ENCODE measurements at places on chromosomes 2 and 18.

GRCh38 chr2:186442885-186443284 is 43.2 kb upstream of the ZC3H15 start:
- no peak for DNase-seq

- DNase-seq = no peak
Observed at GRCh38 chr2:61157371-61158003, 4.5 kb upstream of the C2orf74 start.

DNA sequence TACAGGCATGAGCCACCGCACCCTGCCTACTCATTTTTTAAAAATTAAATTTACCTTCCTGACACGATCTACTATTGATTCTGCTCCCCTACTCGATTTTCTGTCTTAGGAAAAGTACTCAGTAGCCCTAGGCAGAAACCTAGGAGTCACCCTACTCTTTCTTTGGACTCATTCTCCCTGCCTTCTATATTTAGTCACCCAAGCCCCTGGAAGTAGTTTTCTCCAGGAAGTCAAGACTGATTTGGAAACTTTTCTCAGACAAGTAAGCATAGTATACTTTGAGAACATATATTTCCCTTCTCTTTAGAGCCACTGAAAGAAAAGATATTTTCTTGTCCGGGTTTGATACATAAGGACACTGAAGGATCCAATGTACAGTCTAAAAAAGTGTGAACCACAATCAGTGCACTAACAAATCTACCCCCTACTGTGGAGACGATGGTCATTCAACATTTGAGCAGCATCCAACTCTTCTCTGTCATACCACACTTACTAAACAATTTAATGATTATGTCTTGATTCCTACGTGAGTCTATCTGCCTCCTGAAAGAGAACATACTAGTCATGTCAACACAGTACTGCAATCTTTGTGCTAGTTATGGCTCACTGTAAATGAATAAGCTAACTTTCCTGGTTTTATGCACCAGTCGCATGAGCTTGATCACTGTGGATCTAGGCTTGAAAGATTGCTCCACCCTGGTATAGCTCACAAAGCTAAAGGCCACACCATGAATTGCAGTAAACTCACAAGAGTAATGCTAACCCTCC is 19.8 kb downstream of the YWHAQ start:
- DNase-seq = no peak

DNA sequence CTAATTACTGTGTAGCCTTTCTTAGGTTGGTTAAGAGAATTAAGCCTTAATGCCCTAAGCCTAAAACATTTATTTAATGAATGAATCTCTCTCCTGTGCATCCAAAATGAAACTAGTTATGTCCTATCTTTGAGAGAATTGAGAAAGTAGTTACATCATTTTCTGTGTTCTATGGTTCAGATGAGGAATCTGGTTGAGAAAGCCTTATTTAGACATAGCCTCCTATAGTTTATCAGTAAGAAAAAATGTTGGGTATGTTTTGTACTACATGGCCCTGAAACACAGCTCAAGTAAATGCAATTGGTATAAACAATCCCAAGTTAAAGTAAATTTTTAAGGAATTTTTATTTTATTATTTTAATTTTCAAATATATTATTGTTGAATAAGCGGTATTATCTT is 25.9 kb upstream of the RAMP1 start:
- DNase-seq = no peak

DNA sequence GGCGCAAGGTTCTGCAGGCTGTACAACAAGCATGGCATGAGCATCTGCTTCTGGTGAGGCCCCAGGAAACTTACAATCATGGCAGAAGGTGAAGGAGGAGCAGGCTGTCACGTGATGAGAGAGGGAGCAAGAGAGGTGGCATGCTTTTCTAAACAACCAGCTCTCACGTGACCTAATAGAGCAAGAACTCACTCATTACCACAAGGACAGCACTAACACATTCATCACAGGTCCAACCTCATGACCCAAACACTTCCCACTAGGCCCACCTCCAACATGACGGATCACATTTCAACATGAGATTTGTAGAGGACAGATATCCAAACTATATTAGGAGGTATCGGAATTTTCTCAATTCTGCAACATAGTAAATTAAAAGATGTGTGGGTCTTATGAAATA is 108.8 kb upstream of the DLX2 start:
- no peak for DNase-seq

DNA sequence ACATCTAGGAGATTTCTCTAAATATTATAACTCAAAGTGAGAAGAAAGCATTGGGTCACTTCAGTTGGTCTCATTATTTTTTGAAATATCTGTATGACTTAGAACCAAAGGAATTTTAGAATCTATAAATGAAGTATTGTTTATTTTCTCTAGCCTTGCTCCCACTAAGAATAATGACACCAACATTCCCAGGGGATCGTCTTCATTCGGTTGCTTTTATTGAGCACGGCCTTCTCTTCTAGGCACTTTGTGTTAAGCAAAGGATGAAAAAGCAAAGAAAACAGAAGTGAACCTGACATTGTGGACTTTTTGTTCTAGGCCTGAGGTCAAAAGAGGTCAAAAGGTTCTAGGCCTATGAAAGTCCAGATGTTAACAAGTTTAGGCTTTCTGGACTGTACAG is 231.9 kb downstream of the GALR1 start:
- DNase-seq = no peak

DNA sequence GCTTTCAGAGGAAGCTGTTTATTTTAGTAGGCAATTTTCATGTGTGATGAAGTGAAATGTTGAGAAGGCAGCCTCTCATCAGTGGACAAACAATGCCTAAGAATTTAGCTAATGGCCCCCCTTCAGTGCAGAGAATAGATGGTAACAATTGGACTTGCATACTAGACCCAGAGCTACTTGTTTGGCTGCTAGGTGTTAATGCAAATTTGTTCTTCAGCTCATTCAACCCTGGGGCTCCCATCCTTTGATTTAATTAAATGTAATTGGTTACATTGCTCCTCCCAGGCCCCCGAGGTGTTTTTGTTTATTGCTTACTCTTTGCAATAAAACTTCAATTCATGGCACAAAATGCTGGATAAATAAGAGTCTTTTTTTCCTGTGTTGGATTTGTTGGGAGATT is 68.6 kb downstream of the CAMKMT start:
- DNase-seq = no peak

DNA sequence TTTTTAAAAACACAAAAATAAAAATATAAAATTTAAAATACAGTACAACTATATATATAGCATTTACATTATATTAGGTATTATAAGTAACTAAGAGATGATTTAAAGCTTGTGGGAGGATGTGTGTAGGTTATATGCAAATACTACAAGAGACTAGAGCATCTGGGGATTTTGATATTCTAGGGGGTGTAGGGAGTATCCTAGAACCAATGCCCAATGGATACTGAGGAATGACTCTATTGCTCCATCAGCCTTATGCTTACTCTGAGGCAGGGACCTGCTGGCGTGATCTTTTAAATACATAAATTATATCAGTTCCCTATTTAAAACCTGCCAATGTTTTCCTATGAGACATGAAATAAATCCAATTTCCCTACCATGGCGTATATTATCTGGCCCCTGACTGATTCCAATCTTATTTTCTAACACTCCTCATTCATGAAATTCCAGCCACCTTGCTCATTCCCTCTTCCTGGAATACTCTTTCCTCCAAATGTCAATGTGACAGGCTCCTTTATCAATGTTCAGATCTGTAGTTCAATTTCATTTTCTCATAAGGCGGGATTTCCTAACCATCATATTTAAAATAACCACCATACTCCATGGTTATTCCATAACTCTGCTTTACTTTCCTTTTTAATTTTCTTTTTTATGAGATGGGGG is 22.2 kb downstream of the SP3 start:
- no peak for DNase-seq

GRCh38 chr2:238784671-238785527 is 63.0 kb upstream of the TWIST2 start:
- DNase-seq = peak; percentile 34

GRCh38 chr2:84495539-84496146 is 20.7 kb upstream of the DNAH6 start:
- DNase-seq = peak; percentile 37

DNA sequence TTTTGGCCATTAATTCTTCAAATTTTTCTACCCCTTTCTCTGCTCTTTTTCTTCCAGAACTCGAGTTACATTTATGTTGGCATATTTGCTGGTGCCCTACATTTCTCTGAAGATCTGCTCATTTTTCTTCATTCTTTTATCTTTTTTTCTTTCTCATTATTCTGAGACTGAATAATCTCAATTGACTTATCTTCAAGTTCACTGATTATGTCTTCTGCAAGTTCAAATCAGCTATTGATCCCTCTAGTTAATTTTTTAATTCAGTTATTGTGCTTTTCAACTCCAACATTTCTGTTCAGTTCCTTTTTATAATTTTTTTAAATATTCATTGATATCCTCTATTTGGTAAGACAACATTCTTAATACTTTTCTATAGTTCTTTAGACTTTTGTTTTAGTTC is 3.2 kb downstream of the CFAP210 start:
- no peak for DNase-seq

GRCh38 chr2:233091595-233092375 is 31.6 kb downstream of the INPP5D start:
- DNase-seq = no peak

- DNase-seq = no peak
Observed at GRCh38 chr2:203582468-203582867, 47.4 kb upstream of the RAPH1 start.

- DNase-seq = no peak
Observed at GRCh38 chr2:85154048-85154753, 21.0 kb downstream of the TCF7L1 start.

DNA sequence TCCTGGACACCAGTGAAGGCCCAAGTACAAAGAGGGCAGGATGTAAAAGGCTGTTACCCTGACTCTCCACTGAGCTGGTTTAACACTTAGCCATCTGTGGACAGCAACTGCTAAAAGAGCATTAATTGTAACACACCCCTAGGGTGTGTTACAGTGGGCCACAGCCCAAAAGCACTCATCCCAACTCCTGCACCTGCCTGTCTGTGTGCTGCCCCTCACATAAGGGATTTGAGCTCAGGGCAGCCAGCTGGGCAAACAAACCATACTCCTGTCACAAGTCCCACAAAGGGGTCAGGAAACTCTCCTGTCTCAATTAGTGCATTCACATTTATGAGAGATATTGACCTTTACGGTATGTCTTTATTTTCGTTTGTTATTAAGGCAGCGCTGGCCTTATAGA is 833.1 kb upstream of the NXPH2 start:
- DNase-seq = no peak

DNA sequence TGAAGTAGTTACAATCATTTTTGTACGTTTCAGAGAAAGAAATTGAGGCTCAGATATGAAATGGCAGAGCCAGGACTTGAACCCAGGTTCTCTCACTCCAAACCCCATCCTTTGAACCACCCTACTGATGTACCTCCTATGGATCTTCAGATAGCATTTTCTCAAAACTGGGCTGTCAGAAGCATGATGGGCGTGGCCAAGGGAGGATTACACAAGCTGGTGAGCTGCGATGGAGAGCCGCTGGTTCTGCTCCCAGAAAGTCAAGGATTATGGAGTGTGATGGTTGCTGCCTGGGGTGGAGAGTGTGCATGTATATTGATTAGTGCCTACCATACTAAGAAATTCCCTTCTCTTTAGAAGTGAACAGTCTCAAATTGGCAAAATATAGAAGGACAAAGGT is 47.0 kb upstream of the PPP1CB start:
- DNase-seq = no peak

DNA sequence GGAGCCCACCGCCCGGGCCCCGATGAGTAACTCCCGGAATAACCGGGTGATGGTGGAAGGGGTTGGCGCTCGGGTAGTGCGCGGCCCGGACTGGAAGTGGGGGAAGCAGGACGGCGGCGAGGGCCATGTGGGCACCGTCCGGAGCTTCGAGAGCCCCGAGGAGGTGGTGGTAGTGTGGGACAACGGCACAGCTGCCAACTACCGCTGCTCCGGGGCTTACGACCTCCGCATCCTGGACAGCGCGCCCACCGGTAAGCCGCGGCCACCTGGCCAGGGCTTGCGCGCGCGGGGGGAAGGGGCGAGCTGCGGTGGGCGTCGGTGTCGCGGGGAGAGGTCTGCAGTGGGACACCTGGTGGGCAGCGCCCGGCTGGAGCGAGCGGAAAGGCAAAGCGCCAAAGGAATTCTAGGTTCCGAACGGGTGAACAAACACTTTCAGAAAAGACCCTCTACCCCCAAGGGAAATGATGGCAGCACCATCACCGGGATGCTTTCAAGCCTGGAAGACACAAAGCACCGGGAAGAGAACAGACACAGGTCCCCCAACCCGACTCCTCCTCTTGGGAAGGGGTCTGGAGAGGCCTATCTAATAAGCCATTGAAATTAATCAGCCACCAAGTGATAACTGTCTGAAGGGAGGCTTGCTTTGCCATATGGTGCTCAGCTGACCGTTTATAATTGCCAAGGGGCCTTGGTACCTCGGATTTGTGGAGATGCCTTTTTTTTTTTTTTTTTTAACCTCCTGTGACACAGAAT is 1.1 kb downstream of the MIB1 start:
- peak; percentile 20 for DNase-seq

DNA sequence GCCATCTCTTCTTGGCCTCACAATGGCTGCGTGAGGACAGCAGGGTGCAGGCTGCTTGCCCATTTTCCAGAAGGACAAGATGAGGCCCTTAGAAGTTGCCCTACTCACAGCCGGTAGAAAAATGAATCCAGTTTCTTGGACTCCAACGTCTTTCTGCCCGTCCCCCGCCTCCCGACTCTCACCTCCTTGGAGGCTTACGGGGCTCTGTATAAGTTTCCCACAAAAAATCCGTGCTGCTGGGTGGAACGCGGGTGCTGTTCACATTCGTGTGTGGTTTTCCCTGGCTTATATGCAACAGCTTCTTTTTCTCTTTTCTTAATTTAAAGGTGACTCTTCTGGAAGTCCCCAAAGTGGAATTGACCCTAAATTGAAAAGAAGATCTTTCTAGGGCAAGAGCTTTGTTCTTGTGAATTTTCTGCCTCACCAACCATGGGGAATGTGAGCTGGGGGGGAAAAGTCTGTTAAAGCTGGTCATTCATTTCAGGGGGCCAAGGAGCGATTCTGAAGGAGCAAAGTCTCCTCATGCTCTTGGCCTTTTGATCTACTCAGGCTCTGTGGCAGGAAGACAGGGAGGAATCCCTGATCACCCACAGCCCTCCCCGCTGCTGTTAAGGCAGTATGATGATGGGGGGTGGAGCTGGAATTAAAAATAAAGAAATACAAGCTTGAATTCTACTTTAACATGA is 51.3 kb downstream of the DDX1 start:
- DNase-seq = no peak

DNA sequence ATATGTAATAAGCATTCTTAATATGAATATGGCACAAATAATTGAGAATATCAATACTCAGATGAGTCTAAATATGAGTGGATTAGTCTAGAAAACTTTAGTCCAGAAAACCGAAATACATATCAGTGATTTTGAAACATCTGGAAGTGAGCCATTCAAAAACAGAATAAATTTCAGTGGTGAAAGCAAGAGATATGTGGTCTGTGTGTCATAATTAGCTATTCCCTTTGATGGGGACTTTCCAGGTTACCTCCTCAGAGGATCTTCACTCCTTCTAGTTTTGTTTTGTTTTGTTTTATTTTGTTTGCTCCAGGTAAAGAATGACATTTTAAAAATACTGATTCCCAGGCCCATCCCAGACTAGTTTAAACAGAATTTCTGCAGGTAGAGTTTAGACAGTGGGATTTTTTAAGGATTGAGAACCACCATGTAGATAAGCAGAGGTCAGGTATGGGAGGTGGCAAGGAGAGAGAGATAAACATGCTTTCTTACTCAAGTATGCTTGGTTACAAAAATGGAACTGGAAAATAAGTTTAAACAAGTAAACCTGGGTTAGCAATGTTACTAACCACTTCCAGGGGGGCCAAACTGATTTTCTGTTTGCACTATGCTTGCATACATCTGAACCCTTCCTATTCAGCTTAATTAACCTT is 70.7 kb downstream of the NABP1 start:
- no peak for DNase-seq

All from CD4-positive, alpha-beta T cell treated with Interleukin-15 for 1 hour (primary cell).